Mucosa of gallbladder (tissue), 1 donor: ENCODE measurements at places on chromosomes 1 and 21. TPM values are rescaled to one million over a fixed set of nuclear protein-coding genes. Genes with fewer than 3 reads are reported as not detected.

SYT14 gene
- 0.06 TPM for total RNA-seq

MAP3K21 gene
- total RNA-seq = 11.9 TPM

S100A8 gene
- 7.0 TPM for total RNA-seq

NCAM2 gene
- 1.8 TPM for total RNA-seq

GPR161 gene
- 13.9 TPM for total RNA-seq

ITLN1 gene
- total RNA-seq = 0.29 TPM

NEGR1 gene
- 26.9 TPM for total RNA-seq

ANGPTL3 gene
- 0.06 TPM for total RNA-seq

GRIK1 gene
- not detected for total RNA-seq

PRR9 gene
- total RNA-seq = not detected

A3GALT2 gene
- not detected for total RNA-seq

SPRR2B gene
- total RNA-seq = not detected

ERICH3 gene
- total RNA-seq = 0.09 TPM

LEMD1 gene
- total RNA-seq = 1.0 TPM

MCOLN3 gene
- total RNA-seq = 2.8 TPM

RAVER2 gene
- total RNA-seq = 22.6 TPM

HLX gene
- total RNA-seq = 9.8 TPM

RPE65 gene
- total RNA-seq = not detected

TINAGL1 gene
- total RNA-seq = 169 TPM

TIPRL gene
- total RNA-seq = 30.3 TPM

DNAJC6 gene
- total RNA-seq = 6.0 TPM

OR2L13 gene
- total RNA-seq = not detected

MAP1LC3C gene
- total RNA-seq = 1.2 TPM

ATP1A4 gene
- 0.43 TPM for total RNA-seq

FCRL1 gene
- not detected for total RNA-seq

STIL gene
- 2.7 TPM for total RNA-seq

UBE2U gene
- total RNA-seq = not detected

AQP10 gene
- 0.32 TPM for total RNA-seq

PTGER3 gene
- 28.4 TPM for total RNA-seq

GPR153 gene
- total RNA-seq = 14.8 TPM

CPTP gene
- 36.1 TPM for total RNA-seq

NID1 gene
- total RNA-seq = 89.4 TPM

INAVA gene
- 152 TPM for total RNA-seq

CADM3 gene
- total RNA-seq = 5.2 TPM

NOS1AP gene
- total RNA-seq = 20.7 TPM

DFFA gene
- 39.0 TPM for total RNA-seq

SLC16A4 gene
- total RNA-seq = 52.3 TPM

RBM11 gene
- total RNA-seq = 0.83 TPM

LCE2B gene
- total RNA-seq = not detected
